ENCODE measurements at places on chromosomes 5 and 9.

DNA sequence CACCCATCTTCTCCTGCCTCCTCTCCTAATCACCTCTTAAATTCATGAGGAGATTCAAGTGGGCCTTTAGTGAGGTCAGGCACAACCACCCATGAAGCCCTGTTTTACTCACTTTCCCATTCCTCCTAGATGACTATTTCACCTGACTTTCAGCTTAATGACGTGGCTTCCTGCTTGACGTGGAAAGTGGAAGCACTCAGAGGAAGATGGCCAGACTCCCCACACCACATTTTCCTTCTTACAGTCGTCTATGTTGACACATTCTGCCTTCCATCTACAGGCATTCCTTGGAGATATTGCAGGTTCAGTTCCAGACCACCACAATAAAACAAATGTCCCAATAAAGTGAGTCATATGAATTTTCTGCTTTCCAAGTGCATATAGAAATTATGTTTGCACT, 146.4 kb upstream of the TAS2R1 start:
- peak; percentile 35 for DNase-seq

- DNase-seq, result no peak
These were observed 33.1 kb downstream of the ZNF366 start for GRCh38 chr5:72474046-72474500.

DNA sequence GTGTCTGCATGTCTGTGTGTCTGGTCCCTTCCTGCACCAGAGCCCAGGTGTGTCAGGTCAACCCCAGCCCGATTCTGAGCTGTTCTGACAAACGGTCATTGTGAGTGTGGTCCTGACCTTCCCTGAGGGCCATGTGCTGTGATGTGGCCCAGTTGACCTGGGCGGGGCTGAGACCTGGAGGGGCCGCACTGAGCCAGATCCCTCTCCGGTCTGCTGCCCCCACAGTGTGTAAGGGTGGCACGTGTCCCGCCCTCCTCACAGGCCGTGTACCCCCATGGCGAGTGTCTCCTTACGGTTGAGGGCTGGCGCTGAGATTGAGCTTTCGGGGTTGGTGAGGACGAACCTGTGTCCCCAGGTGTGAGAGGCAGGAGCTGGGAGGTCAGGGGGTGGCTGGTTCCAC, 136.5 kb downstream of the MRPL36 start:
- no peak for DNase-seq

- no peak for DNase-seq
These were observed 17.4 kb upstream of the TRPC7 start for GRCh38 chr5:136382791-136383190.

DNA sequence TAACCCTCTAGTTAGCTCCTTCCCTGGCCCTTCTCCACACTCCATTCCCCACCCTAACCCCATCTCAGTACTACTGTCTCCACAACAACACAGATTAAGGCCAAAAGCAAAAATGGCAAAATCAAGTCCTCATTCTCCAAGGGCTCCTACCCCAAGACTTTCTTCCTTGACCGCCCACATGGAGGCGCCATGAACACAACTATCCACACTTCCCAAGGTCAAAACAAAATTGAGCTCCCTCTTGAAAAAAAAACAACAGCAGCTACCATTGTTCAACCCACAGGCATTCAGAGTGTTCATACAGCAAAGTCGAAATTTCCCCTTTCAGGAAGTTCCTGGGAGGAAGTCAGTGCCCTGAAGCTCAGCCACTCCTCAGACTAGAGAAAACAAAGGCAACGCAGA, 54.4 kb downstream of the GNAQ start:
- peak; percentile 93 for DNase-seq

- peak; percentile 69 for DNase-seq
These were observed 64.3 kb upstream of the SLC25A51 start for GRCh38 chr9:37968228-37968701.

GRCh38 chr5:175216991-175217390, 227.0 kb downstream of the DRD1 start:
- DNase-seq, result no peak

DNA sequence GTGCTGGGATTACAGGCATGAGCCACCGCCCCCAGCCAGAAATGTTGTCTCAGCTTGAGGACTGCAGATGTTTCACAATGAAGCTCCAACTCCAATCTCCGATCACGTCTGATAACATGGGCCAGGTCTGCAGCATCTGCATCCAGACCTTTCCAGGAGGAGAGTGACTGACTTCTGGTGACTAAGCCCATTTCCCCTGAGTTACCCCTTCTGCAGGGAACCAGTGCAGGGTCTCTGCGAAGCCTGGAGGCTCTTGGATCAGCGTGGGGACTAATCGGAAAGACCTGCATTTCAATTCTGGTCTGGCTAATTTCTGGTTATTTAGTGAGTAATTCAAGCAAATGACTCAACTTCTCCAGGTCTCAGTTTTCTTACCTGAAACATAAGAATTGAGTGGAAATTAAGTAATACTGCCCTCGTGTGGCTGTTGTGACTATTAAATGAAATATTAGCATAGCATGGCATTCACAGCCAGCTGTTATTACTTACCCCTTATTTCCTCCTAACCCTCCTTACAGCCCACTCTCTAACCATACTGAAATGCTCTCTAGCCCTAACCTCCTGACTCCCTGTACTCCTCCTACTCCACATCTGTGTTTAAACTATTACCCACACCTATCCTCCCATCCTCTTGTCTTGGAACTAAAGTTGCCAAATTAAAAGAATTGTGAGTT, 2.2 kb upstream of the GNPDA1 start:
- DNase-seq, result peak; percentile 70

DNA sequence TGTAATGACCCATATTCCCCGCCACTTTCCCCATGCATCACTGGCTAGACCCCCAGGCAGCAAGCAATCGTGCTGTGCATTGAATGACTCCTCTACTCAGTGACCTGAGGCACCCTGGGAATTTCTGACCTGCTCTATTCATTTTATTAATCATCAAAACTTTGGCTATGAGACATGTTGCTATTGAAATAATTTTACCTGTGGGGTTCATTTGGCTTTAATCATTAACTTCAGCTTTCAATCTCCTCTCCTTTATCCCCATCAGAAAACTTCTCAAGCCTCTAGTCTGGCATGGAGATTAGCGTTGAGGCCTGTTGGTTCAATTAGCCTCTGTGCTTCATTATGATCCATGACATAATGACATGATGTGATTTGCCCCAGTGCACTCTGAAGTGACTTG, 429.0 kb downstream of the ZNF608 start:
- no peak for DNase-seq

DNA sequence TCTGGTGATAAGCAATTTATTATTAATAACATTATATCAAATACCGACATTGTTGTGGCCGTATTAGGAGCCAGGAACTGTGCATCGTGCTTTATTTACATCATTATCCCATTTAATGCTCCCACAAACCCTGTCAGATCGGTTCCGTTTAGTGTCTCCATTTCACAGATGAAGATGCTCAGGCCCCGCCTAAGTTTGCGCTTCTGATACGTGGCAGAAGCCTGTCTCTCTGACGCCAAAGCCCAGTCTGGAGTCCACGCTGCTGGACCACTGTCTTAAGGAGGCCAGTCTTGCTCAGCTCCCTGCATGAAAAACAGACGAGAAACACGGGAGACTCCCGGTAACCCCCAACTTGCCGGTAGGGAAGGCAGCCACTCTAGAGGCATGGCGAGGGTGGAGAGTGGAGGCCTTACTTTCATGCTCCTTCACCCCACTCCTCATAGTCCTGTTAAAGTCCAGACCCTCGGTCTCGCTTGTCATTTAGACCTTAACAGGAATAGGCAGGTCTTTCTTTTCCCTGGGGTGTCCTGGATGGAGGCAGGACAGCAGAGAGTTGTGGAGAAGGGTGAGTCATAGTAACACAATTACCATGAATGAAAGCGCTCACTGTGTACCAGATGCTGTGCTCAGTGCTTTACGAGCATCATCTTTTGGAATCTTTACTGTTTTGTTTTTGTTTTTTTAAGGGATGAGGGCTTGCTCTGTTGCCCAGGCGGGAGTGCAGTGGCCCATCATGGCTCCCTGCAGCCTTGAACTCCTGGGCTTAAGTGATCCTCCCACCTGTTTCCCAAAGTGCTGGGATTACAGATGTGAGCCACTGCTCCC, 872 bp downstream of the TXNDC15 start:
- DNase-seq, result peak; percentile 84

- no peak for DNase-seq
These were observed 53.2 kb downstream of the TRIP13 start for GRCh38 chr5:945691-946551.

- DNase-seq, result no peak
These were observed 11.8 kb downstream of the ARL14EPL start for GRCh38 chr5:116044073-116044472.

- no peak for DNase-seq
These were observed 121.2 kb downstream of the RAB3C start for GRCh38 chr5:58703925-58704555.

GRCh38 chr5:57768745-57769144, 286.1 kb upstream of the ACTBL2 start:
- DNase-seq, result no peak

- DNase-seq, result no peak
These were observed 42.7 kb downstream of the DDX31 start for GRCh38 chr9:132627106-132627505.

- no peak for DNase-seq
These were observed 11.1 kb downstream of the TTF1 start for GRCh38 chr9:132395560-132395959.

- peak; percentile 55 for DNase-seq
These were observed 17.5 kb upstream of the TMEFF1 start for GRCh38 chr9:100455470-100455869.

DNA sequence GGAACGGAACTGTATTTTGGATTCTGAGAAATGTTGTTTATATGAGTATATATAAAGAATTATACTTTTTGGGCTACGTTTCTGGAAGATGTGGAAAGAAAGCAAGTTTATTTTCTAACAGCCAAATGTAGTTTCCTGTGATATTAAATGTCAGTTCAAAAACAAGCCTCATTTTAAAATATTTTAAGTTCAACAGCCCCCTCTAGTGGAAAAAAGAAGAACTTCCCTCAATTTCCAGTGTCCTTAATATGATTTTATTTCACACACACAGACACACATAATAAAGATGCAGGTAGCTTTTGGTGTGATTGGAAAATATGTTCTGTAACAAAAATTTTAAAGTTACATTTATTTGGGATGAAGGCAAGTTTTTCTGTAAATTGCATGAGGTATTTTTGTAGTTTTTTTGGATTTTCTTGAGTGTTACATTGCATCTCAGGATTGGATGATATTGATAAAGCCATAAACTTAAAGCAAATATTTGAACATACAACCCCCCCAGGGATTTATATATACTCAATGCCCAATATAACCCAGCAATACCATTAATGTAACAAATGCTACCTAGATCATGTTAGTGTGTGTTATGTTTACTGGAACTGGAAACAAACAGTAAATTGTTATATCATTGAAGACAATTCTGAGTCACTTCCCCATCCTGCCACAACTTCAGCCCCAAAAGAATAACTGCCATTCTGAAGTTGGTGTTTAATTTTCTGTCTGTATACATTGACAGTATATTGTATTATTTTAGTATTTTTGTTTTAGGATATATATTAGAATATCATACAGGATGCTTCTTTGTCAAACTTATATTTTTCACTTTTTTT, 54.0 kb downstream of the CCDC171 start:
- peak; percentile 61 for DNase-seq
